ENCODE measurements at places on chromosomes 4 and X.
A peak's percentile ranks its signal among the peaks of the same experiment; 100 is the strongest.

- DNase-seq, result no peak
Observed at GRCh38 chr4:118281611-118282442, 71.0 kb downstream of the PRSS12 start.

DNA sequence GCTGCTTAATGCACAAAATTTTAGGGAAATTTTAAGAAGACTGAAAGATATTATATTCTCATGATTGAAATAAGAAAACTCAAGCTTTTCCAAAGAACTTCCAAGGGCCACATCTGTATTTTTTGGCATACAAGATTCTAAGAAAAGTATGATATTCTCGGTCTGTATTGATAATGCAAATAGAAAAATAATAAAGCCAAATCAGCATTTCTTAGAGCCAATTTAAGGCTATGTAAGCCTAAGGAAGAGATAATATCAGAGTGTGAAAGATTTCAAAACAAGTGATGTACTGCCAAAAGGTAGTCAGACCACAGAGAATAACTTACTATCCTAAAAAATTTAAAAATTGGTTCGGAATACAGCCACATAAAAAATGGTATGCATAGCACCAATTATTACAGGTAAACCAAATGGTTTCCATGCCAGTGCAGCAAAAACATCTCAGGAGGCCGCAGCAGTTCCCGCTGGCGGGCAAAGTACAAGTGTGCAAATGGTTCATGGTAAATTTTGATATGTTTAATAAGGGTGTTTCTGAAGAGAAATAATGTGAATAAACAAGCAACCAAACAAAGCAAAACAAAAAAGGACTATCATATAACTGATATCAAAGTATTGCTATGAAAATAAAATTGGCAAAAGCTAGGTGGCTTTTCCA lies 35.2 kb upstream of the NAP1L5 start:
- DNase-seq, result no peak

GRCh38 chr4:129264008-129264657 lies 168.2 kb downstream of the C4orf33 start:
- DNase-seq, result no peak

- no peak for DNase-seq
Observed at GRCh38 chr4:25938366-25938765, 24.3 kb downstream of the SMIM20 start.

GRCh38 chr4:68359508-68359907 lies 9.6 kb upstream of the YTHDC1 start:
- no peak for DNase-seq

DNA sequence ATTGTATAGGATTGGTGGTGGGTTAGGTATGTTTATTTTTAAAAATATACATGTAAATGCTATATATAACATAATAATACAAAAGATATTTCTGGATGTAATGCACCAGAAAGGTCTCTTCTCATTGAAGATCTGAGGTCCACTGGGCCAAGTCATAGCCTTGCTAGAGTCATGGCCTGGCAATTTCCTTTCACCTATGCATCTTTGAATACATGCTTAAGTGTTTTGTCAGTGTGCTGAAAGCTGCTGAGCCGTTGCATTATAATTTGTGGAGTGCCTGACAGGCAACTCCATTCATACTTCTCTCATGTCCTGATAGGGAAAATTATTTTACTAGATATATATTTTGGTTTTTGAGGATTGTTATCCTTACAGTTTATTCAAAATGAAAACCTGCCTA lies 410.2 kb upstream of the CT83 start:
- no peak for DNase-seq

GRCh38 chrX:110924871-110925270 lies 129.3 kb upstream of the CHRDL1 start:
- no peak for DNase-seq

DNA sequence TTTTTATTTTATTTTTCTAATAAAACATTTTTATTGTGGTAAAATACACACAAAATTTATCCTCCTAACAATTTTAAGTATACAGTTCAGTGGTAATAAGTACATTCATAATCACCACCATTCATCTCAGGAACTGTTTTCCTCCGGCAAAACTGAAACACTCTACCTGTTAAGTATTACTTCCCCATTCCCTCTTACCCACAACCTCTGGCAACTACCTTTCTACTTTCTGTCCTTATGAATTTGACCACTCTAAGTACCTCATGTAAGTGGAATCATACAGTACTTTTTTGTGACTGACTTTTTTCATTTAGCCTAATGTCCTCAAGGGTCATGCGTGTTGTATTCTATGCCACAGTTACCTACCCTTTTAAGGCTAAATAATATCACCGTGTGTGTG lies 21.1 kb upstream of the HSFX4 start:
- no peak for DNase-seq

DNA sequence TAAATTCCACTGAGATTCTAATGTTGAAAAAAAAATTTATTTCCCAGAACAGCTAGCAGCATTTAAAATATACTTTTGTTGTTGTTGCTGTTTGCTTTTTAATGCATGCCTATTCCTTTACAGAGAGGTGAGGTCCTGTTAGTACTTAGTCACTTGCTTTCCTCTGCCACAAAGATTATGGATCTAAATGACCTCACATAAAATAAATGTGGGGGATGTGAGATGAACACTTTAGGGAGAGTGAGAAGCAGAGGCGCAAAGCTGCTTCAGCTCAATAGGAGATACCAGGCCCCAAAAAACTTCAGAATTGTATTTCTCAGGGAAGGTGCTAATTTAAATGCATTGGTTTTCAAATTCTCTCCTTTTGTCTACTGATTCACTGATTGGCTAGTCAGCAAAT lies 4.0 kb downstream of the LDB2 start:
- DNase-seq, result no peak

GRCh38 chrX:118114971-118115370 lies 1.6 kb downstream of the KLHL13 start:
- DNase-seq, result no peak

DNA sequence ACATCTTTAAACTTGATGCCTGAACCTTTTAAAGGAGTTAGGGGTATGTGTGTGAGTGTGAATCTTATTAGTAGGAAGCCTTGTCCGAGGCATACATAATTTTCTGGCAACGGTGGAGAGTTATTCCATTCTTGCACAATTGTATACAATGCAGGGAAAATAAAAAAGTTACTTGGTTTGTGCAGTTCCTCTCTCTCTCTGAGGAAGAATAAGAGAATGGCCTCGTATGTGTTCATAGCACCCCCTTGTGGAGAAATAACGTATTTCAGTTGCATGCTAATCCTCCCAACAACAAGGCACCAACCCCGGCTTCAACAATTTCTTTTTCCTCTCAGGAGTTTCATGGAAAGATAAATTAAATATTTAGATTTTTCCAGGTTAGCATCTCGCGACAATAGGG lies 33.7 kb upstream of the FGF13 start:
- no peak for DNase-seq

GRCh38 chr4:170025523-170026252 lies 507 bp downstream of the MFAP3L start:
- DNase-seq, result peak; percentile 4

DNA sequence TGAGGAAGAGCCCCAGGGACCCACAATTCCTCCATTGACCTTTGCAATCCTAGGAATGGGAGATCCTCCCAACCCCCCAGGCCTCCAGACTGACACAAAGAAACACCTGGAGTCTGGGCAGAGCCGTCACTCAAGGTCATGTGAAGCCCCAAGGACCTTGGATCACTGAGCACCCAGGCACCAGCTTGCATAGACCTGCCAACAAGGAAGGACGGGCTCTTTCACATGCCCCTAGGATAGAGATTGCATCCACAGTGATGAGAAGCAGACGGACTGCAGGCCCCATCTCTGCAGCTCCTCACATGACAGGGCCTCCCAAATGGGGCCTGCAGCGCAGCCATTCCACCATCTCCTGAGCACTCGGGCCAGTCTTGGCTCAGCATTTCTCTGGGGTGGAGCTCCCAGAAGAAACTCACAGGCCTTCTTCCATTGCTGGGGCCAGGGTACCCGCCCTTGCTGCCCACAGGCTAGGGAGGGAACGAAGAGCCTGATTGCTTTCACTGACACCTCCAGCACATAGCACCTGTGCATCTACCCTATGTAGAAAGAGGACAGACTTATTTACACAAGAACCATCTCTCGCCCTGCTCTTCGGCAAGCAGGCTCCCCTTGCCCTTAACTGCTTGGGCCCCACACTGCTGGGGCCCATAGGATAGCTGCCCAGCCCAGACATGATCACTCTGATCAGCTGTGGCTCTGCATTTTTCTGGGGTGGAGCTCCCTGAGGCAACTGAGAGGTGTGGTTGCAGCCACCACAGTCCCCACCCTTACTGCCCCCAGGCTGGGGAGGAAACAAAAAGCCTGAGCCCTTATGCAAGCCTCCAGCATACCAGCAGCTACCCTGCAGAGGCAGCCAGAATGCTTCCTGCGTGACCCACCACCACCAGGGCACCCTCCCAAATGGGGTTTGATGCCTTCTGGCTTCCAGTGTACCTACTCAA lies 185.7 kb upstream of the ZCCHC13 start:
- DNase-seq, result no peak

GRCh38 chr4:93751411-93751810 lies 77.1 kb upstream of the ATOH1 start:
- no peak for DNase-seq

GRCh38 chr4:182139491-182139890 lies 103.7 kb upstream of the TENM3 start:
- DNase-seq, result no peak

All from activated T-cell treated with anti-CD3 and anti-CD28 coated beads, Interleukin-2, amount 50 U/mL, for 4 hours (primary cell).